ENCODE measurements at places on chromosomes 1 and 21.

DNA sequence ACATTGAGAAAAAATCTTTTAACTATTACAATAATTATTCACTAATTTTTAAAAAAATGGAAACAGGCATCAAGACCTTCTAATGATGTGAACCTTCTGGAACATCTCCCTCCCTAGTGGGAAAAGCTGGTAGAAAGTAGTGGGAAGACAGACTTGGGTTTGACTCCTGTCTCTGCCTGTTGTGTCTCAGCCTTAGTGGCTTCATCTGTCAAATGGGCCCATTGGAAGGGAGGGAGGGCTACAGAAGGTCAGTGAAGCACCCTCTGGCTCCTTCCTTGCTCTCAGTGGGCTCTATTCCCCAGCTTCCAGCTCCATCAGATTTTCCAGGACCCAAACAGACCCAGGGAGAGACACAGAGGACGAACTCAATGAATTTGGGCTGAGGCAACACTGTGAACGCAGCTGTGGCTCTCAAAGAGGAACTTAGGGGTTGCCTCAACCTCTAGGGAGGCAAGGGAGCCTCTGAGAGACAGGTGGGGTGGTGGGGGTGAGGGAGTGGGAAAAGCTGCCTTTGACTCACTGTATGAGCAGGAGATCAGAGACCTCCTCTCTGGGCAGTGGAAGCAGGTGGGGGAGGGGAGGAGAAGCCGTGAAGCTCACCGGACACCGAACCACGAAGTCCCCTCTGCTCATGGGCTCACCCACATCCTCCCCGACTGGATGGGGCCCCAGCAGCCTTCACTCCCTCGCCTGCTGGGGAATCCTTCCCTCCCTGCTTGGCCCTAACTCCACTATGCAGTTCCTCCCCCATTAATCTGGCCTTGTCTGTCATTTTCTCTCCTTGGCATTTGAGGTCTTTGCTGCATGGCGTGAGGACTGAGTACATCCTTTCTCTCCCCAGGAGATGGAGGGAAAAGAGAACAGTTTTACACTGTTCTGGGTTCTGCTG is 4.5 kb downstream of the CNR2 start:
- no peak for DNase-seq

DNA sequence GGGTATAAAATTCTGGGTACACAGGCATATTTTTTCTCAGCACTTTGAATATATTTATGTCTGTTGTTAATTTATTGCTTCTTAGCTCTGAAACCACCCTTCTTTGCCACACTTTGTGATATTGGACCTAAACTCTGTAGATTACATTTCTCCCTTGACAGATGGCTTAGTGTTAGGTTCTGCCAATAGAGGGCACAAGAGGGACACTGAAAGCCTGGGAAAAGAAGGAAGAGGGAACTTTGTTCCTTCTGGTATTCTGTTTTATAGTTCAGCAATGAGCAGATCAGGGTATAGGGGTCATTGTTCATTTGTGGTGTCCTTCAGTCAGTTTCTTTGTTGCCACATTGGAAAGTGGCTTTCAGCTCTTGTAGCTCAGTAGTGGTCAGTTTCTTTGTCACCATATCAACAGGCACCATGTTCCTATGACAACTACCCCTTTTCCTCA is 423.5 kb upstream of the PROX1 start:
- DNase-seq: no peak

DNA sequence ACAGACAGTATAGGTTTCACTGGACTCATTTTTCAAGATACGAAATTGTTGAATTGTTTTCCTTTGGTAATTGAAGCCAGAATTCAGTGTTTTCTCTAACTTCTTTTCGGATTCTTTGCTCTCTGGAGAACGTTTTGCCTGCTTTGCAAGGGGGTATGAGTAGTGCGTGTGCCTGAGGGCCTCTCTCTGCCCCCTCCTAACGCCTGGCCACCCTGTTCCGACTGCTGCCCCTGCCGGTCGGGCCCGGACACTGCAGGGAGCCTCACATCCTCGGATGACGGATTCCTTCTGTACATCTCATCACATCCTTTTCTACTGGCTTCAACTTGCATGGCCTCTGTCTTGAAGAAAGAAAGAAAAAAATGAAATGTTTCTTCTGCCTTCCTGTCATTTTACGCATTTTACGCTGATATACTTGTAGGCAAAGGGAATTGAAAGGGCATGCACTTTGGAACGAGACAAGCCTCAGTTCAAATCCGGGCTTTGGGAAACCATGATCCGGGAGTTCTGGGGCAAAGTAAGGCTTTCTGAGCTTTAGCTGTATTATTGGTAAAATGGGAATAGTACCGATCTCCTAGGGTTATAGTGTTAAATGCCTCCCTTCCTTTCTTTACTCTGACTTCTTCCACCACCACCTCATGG is 65.1 kb downstream of the DISC1 start:
- no peak for DNase-seq

- no peak for DNase-seq
Measured at GRCh38 chr1:55445416-55445815, 230.3 kb upstream of the USP24 start.

- DNase-seq: peak; percentile 93
Measured at GRCh38 chr1:225653463-225654276, 747 bp upstream of the ENAH start.

DNA sequence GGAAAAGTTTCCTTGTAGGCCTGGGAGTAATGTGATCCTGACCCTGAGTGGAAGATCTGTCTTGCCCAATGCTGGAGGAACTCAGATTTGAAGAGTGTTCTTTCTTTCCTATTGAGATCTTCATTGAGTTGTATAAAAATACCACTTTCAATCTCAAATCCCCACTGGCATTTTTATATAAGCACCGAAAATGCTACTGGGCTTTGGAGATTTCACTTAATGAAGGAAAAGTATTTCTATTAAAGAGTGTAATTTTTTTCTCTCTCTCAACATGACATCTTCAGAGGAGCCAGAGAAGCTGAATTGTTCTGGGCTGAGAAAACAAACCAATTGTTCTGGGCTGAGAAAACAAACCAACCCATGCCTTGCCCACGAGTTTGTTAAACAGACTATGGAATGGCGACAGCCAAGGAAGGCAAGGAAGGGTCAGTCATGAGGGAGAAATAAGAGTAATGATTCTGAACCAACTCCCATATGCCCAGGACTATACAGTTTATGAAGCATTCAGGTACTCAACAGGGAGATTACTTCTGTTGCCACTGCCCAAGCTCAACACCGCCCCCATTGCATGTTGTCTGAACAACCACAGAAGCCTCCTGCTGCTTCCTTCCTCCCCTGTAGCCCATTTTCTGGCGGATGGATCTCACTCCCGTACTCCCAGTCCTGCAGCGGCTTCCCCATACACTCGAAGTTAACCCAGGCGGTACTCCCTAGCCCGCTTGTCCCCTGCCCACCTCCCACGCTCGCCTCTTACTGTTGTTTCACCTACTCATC is 103.2 kb downstream of the BEND5 start:
- DNase-seq: no peak

DNA sequence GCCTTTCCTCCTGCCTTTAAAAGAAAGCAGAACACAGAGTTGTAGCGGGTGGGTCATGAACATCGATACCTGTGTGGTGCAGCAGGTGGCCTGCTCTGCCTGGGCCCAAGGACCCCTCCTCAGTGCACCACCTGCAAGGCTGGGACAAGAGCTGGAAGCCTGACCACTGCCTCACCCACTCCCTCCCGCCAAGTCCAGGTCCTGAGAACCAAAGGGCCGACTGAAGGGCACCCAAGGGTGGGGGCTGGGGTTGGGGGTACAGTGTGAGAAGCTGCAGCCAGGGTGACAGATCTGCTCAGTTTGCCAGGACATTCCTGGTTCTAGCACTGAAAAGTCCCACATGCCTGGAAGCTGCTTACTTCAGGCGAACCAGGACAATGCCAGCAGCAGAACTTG is 36.1 kb downstream of the NTPCR start:
- no peak for DNase-seq

GRCh38 chr1:173097001-173097400 is 46.3 kb upstream of the TNFSF18 start:
- DNase-seq: no peak

- DNase-seq: no peak
Measured at GRCh38 chr1:176617881-176618280, 154.9 kb downstream of the PAPPA2 start.

GRCh38 chr1:28205243-28205642 is 27.6 kb downstream of the DNAJC8 start:
- DNase-seq: no peak

GRCh38 chr1:99571092-99571734 is 74.7 kb upstream of the PALMD start:
- no peak for DNase-seq

DNA sequence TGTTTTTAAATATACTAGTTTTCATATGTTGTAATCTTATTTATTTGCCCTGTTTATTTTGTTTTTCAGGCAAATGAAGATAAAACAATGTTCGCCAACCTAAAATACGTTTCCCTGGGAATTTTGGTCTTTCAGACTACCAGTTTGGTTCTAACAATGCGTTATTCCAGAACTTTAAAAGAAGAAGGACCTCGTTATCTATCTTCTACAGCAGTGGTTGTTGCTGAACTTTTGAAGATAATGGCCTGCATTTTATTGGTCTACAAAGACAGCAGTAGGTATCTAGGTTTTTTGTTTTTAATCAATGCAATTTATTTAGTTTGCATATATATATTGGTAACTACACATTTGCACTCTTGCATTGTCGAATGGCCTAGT is 23.7 kb downstream of the SLC35A3 start:
- DNase-seq: no peak

DNA sequence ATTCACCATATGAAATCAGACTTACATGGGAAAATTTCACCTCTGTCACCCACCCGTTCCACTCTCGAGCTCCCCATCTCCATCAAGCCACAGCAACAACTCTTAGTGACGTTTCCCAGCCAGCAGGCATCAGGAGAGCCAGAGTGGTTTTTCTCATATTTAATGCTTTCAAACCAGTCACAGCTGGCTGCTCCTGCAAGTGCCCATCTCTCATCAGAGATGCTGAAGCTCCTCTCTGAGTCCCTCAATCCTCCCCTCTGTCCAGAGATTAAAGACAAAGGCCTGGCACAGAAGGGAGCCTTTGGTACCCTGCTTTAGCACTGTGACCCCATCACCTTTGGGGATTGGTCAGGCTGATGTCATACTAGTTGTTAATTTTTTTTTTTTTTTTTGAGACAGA is 277.3 kb downstream of the DNM3 start:
- DNase-seq: no peak

DNA sequence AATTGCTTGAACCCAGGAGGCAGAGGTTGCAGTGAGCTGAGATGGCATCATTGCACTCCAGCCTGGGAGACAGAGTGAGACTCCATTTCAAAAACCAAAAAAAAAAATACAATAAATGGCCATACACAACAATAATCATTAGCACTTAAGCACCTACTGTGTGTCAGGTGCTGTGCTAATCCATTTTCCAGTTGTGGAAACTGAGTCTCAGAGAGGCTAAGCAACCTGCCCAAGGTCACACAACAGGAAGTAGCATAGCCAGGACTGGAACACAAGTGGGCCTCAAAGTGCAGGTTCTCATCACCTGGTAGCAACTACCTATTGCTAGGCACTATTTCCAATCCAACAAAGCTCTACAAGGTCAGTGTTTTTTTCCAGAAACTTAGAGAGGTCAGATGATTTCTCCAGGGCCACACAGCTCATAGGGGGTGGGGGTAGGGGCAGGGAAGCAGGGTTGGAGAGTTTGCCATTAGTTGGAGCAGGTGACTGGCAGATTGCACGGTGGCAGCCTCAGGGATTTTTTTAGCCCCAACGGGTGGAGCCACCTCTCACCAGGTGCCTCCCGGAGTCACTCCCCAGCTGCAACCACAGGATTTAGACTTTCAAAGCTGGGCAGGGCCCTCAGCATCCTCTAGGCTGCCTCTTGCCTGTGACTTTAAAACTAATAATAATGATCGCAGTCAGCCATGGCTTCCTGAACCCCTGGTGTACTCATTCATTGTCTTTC is 52.5 kb upstream of the ID3 start:
- DNase-seq: no peak

DNA sequence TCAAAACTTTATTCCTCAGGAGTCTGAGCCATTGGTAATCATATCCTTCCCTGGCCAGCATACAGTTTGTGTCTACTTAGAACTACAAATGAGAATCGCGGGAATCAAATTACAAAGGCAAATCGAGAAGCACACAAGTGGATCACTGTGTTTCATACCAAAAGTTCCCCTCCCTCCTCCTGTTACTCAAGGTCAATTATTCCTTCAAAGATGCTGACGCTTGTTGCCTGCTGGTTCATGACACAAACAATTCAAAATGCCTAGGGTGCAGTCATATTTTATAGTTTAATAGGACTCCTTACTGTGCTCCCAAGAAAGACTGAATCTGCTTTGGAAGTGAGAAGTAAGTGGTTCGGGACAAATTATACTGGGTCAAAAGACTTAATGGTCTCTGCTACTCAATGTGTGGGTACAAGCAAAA is 93.0 kb upstream of the PBX1 start:
- DNase-seq: no peak
